ENCODE measurements at places on chromosomes 4 and X.

DNA sequence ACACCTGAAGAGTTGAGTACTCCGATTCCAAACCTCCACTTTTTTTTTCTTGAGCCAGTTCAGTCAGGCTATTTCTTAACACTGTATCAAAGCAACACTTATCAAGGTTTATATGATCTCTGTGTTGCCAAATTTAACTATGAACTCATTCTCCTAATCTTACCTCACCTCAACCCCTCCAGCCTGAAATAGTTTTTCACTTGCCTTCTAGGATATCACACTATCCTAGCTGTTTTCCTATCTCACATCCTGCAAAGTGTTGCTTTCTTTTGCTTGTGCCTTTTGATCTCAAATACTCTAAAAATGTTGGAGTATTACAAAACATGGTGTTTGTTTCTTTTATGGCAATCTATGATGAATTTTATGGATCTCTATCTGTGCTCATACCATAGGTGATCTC, 415.0 kb downstream of the CFAP47 start:
- DNase-seq: no peak

DNA sequence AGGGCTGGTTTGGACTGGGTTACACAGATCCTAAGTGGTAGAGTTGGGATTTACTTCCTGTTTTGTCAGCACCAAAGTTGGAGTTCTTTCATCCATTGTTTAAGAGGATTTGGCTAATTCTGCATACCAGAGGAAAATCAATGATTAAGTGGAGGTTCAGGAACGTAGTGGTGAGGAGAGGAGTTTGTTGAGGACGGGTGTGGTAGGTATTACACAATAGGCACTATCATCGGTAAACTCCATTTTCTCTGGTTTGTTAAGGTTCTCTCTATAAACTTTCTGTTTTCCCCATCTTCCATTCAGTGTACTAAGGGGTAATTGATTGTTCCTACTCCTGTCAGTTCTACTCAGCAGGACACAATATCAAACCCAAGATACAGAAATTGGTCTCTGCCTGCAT, 107.5 kb upstream of the VCX2 start:
- DNase-seq: no peak

DNA sequence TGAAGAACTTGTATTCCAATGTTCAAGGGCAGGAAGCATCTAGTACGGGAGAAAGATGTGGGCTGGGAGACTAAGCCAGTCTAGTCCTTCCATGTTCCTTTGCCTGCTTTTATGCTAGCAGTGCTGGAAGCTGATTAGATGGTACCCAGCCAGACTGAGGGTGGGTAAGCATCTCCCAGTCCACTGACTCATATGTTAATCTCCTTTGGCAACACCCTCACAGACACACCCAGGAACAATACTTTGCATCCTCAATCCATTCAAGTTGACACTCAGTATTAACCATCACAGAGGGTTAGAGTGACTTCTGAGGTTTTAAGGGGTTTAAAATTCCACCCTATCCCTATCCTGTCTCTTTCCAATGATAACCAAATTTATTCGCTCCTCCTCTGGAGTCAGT, 6.5 kb downstream of the HMGN5 start:
- DNase-seq: no peak

- DNase-seq: no peak
Observed at GRCh38 chr4:6806924-6807626, 24.5 kb downstream of the KIAA0232 start.

DNA sequence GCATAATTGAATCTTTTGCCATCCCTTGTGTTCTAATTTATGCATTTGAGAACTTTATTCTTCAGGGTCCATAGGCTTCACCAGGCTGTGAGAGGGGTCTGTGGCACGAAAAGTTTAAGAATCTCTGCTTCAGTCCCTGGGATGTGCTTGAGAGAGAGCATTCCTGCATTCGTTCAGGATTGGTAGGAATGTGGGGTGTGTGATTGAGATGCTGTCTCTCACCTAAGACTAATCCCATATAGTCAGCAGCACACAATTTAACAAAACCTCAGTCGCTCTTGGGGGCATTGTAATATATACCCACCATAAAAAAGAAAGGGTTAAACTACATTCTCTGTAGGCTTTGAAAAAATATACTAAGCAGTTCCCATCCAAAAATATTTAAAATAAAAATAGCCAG, 41.7 kb downstream of the PTTG2 start:
- DNase-seq: no peak

GRCh38 chr4:124941267-124941666, 228.7 kb upstream of the ANKRD50 start:
- no peak for DNase-seq

DNA sequence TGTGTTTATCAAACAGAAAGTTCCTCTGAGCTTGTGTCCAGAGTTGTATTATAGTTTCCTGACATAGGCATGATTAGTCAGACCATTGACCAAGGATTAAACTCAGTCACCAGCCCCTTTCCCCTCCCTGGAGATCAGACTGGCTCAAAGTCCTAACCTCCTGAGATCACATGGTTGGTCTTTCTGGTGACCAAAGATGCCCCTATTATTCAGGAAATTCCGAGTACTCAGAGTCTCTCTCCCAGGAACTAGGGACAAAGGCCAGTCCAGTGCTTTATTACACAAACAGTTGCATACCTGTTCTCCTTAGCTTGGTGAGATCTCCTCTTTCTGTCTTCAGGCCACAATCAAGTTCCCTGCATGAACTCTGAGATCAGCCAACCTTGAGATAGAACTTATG, 14.5 kb upstream of the ENPP6 start:
- DNase-seq: no peak

DNA sequence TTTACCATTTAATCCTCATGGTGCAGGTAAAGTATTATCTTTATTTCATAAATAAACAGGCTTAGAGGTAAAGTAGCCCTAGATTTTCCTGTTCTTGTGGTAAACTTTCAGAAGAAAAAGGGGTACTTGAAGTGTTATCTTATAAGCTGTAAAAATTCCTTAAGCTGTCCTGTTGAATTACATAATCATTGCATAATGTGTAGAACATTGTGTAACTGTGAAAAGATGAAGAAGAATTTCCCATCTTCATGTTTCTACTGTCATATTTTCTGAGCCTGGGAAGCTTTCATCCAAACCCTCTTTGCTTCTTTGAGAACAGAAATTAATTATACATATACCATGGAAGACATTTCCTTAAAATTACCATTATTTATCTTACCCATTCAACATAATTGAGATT, 90.5 kb downstream of the ELOVL6 start:
- DNase-seq: no peak
